ENCODE measurements at places on chromosomes 2 and 18.

- DNase-seq, result no peak
Measured at GRCh38 chr2:213740453-213740852, 456.2 kb downstream of the SPAG16 start.

DNA sequence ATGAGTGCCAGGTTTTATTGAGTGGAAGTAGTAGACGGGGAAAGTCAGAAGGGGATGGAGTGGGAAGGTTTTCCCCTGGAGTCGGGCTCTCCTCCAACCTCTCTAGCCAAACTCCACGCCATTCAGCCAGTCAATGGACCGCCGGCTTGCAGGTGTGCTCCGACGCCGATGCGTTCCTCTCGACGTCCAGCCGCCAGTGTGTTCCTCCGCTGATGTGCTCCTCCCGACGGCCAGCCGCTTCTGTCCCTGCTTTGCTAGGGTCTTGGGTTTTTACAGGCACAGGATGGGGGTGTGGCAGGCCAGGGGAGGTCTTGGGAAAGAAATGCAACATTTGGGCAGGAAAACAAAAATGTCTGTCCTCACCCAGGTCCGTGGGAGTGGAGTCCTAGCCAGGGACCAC lies 94.3 kb upstream of the TEX51 start:
- DNase-seq, result no peak

GRCh38 chr2:43127208-43127940 lies 99.0 kb downstream of the ZFP36L2 start:
- DNase-seq, result peak; percentile 92

GRCh38 chr2:240386326-240386725 lies 49.1 kb upstream of the GPC1 start:
- DNase-seq, result no peak

GRCh38 chr2:159595410-159596046 lies 20.8 kb downstream of the BAZ2B start:
- DNase-seq, result no peak

DNA sequence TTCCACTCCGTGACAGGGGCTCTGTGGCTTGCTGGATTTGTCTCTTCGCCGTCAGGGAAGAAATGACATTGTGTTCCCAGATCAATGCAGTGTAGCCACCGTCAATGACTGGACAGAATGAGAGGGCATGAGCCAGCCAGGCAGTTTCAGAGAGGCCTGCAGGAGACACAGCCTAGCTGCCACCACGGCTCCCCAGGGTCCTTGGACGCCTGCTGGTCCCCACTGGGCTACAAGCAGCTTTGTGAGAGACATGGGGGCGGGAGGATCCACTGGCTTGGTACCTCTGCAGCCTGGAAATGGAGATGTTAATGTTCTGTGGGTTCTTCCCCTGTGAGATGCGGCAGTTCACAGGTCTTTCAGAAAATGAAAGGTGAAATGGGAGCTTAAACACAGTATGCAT lies 12.1 kb upstream of the AMER3 start:
- DNase-seq, result no peak

Data from activated T-cell treated with anti-CD3 and anti-CD28 coated beads for 1 hour (primary cell).